Activated CD4-positive, alpha-beta T cell treated with anti-CD3 and anti-CD28 coated beads, Interleukin-2, amount 50 U/mL, for 1 hour (primary cell): ENCODE measurements at places on chromosomes 3 and 15.

DNA sequence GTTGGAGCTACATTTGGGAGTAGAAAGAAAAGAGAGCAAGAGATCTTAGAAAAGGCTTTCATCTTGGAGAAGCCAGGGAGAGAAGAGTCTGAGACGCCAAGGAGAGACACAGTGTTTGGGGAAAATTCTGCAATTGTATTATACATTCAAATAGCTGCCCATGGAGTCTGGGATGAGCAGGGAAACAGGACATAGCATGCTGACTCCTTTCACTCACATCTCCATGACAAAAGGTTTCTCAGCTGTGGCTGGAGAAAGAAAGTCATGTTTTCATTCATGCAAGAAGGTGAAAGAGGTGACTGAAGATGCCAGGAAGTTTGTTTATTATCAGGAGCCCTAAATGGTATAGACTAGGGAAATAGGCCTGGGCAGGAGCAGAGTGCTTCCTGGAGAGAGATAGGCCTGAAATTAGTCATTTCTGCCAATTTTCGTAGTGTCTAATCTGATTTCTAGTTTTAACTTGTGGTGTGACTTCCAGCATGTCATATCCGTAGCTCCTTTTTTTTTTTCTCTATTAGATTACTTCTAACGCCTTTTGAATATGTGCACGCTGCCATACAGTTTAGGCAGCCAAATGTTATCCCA, 34.1 kb downstream of the ACP3 start:
- no peak for DNase-seq

GRCh38 chr15:33808720-33809457, 159.4 kb upstream of the CHRM5 start:
- DNase-seq: no peak

DNA sequence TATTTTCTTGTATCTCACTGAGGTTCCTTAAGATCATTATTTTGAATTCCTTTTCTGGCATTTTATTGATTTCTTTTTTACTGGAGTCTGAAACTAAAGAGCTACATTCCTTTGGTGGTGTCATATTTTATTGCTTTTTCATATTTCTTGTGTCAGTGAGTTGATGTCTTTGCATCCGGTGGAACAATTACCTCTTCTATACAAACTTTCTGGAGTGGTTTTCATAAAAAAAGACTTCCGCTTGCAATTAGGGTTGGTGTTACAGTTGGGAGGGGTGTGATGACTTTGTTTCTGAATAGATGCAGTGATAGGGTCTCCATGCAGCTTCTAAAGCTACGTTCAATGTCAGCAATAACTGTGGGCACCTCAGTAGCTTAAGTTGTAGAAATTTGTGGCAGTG, 181.7 kb downstream of the LPP start:
- DNase-seq: no peak

- DNase-seq: no peak
These were observed 363.4 kb downstream of the LRTM1 start for GRCh38 chr3:54564374-54564925.

DNA sequence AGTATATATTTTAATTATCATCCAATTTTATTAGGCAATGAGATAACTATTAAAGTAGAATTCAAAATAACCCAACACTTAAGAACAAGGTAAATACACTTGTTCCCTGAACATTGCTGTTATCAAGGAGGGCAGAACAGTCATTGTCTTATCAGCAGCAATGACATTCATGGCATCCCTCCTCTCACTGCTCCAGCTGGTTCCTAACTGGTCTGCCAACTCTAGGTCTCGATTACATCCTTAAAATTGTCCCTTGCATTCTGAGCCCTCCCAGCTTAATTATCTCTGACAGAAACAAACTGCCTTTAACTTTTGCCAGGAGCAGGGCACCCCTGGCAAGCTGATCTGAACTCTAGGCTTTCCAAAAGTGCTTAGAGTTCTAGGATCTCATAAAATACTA, 14.0 kb upstream of the DYNC1LI1 start:
- no peak for DNase-seq

DNA sequence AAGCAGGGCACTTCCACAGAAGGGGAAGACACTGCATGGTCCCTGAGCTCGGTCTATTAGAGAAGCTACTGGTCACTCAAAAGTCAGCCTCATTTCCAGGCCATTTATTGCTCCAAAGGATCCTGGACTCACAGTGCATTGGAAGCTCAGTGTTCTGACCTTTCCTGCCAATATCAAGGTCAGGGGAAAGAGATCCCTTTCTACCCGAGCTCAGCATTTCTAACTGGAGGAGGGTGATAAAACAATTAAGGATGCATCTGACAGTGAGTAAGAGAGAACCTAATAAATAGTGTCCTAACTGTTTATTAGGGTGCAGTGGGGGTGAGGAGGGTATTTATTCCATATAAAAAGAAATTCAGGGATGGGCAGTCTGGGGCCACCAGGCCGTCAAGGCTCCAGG, 26.8 kb upstream of the INSYN1 start:
- no peak for DNase-seq

- DNase-seq: no peak
These were observed 24.5 kb downstream of the CCR9 start for GRCh38 chr3:45910892-45911291.

DNA sequence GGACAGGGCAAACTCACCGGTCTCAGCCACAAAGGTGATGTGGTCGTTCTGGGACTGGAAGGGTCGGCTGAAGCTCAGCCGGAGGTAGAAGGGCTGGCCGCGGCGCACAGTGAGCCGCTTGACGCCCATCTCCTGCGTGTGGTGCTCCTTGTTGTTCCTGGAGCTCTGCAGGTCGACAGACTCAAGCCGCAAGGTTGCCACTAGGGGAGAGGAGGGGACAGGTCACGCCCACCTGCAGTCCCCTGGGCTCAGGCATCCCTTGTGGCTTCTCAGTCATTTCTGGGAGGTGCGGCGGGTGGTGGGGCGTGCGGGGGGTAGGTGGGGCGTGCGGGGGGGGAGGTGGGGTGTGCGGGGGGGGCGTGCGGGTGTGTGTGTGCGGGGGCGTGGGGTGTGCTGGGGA, 26.7 kb upstream of the TGM5 start:
- DNase-seq: no peak

DNA sequence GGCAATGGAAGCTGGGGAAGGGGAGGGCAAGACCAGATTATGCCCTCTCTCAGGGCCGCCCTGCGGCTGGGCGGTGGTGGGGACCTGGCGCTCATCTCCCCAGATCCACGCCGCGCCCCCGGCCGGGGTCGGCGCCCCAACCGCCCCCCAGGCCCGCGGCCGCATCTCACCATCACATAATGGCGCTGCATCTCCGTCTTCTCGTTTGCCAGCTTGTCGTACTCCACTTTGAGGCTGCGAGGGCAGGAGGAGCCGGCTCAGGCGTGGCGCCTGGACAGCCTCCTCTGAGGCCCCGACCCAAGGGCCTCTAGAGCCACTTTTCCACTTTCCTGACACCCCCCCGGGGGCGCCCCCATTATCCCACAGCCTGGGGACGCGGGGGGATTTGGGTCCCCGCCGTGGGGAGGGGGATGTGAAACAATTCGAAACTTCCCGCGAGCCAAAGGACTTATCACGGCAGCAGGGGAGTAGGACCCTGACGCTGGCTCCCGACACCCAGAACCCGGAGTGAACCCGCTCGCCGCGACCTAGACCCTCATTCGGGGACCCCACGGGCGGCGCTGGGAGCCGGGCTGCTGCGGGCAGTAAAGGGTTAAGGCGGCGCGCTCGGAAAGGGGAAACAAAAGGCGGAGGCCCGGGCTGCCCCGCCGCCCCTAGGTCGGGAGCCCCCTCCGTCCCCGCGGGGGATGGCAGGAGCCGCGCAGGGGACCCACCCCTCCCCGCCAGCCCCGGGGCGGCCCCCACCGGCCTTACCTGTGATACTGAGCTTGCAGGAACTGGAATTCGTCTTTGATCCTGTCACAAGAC, 2.1 kb downstream of the TLE3 start:
- peak; percentile 55 for DNase-seq

- DNase-seq: no peak
These were observed 3.6 kb upstream of the KBTBD12 start for GRCh38 chr3:127911421-127911931.

GRCh38 chr3:115113367-115113766, 33.7 kb downstream of the ZBTB20 start:
- DNase-seq: no peak

GRCh38 chr3:175121225-175121624, 262.1 kb downstream of the NAALADL2 start:
- DNase-seq: no peak

DNA sequence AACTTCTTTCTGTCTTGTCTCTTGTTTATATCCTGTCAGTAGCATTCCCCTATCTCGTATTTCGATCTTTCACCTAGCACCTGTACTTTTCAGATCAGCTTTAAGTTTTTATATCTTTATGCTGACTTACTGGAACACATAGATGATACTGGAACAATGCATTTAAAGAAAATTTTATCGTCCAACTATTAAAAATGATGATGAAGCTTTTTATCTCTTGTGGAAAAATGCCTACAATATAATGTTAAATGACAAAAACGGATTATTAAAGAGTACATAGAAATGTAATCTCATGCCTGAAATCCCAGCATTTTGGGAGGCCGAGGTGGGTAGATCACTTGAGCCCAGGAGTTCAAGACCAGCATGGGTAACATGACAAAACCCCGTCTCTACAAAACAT, 139.5 kb downstream of the ZPLD1 start:
- no peak for DNase-seq

- no peak for DNase-seq
These were observed 43.4 kb upstream of the AGBL1 start for GRCh38 chr15:86036243-86036642.

GRCh38 chr15:91703274-91703673, 150.2 kb upstream of the SLCO3A1 start:
- no peak for DNase-seq

- DNase-seq: no peak
These were observed 91.1 kb upstream of the LRRN1 start for GRCh38 chr3:3707858-3708768.

DNA sequence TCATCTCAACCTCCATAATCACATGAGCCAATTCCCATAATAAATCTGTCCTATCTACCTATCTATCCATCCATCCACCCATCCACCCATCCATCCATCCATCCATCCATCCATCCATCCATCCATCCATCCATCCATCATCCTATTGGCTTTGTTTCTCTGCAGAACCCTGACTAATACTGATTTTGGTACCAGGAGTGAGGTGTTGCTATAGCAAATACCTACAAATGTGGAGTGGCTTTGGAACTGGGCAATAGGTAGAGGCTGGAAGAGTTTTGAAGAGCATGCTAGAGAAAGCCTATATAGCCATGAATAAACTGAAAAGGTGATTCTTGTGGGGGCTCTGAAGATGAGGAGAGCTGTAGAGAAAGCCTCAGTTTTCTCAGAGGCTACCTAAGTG, 88.7 kb upstream of the ANKRD28 start:
- DNase-seq: no peak

DNA sequence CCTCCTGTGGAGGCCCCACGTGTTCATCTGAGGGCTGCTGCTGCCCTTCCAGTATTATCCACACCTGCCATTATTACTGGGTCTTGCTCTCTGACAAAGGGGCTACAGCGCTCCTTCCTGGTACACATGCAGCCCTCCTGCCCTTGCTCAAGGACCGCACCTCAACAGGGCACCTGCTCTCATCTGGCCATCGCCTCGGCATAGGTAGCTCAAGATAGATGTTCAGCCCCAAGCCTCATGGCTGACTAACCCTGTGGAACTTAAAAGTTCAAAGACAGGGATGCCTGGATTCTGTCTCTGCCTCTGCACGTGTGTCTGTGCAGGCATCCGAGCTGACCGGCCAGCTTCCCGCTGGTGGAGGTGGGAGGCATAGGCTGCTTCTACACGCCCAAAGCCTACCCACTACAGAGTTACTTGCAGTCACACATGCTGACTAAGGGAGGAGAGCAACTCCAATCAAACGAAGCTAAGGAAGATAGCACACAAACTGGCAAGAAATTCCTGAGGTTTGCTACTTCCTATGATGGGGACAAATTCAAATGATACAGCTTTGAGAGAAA, 152.5 kb upstream of the ATP10A start:
- DNase-seq: no peak
